ENCODE measurements at places on chromosomes 6 and 20.

DNA sequence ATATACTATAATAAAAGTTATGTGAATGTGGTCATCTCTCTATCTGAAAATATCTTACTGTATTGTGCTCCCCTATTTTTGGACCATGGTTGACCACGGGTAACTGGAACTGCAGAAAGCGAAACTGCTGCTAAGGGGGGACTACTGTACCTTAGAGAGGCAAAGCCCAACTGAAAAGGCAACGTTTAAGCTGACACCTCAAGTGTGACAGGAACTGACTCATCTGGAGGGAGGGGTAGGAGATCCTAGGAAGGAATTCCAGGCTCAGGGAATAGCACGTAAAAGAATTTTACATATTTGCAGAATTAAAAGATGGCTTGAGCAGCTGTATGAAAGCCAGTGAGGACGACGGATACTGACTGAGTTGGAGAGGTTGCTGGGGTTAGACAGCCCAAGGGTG lies 34.8 kb downstream of the ELOVL2 start:
- peak; percentile 40 for DNase-seq

GRCh38 chr6:156821707-156822106 lies 44.5 kb downstream of the ARID1B start:
- DNase-seq, result no peak

DNA sequence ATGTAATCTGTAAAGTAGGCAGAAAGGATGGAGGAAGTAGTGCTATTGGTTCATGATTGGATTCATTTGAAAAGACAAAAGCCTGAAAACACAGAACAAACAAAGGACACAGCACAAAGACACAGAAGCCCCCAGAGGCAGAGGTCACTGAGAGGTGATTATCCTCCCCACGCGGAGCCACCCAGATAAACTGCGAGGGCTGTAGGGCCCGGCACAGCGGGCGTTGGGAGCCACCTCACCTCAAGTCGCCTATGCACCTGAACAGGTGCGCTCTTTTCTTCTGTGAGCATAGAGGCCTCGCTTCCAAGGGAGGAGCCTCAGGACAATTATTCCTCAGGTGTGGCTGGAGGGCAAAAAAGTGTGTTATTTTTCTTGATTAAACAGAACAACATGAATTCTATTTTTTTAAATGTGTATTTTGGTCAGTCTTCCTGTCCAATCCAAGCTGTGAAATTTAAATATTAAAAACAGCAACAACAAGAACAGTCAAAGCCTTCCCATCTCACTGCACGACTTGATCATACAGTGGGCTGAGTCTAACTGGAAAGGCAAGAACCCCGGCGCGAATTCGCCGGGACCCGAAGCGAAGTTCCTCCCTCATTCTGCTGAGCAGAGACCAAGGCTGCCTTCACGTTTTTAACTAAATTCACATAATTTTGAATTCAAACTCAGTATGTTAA lies 205.3 kb downstream of the THBS2 start:
- no peak for DNase-seq

DNA sequence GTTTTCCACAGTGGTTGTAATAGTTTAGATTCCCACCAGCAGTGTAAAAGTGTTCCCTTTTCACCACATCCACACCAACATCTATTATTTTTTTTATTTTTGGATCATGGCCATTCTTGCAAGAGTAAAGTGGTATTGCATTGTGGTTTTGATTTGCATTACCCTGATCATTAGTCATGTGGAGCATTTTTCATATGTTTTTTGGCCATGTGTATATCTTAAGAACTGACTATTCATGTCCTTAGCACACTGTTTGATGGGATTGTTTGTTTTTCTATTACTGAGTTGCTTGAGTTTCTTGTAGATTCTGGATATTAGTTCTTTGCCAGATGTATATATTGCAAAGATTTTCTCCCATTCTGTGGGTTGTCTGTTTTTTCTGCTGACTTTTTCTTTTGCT lies 820.1 kb downstream of the TENT5A start:
- DNase-seq, result no peak

GRCh38 chr20:18138266-18138582 lies 561 bp downstream of the KAT14 start:
- peak; percentile 4 for DNase-seq

GRCh38 chr20:41003143-41003935 lies 25.3 kb upstream of the TOP1 start:
- peak; percentile 90 for DNase-seq

GRCh38 chr6:43060034-43060754 lies 763 bp downstream of the KLC4 start:
- no peak for DNase-seq

DNA sequence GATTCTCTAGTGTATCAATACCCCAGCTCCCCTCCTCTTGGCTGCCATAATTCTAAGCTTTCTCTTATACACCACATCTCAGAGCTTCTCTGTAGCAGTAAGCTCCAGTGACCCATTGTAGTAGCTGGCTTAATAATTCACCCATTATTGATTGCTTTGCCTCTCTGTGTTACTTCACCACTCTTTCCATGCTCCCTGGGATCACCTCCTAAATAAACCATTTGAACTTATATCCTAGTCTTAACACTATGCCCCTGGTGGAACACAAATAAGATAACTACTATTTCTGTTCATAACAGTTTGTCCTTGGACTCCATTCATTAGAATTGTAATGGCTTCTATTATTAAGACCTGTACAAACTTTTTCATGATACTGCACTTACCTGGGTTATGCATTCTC lies 758.9 kb downstream of the KIF16B start:
- no peak for DNase-seq

DNA sequence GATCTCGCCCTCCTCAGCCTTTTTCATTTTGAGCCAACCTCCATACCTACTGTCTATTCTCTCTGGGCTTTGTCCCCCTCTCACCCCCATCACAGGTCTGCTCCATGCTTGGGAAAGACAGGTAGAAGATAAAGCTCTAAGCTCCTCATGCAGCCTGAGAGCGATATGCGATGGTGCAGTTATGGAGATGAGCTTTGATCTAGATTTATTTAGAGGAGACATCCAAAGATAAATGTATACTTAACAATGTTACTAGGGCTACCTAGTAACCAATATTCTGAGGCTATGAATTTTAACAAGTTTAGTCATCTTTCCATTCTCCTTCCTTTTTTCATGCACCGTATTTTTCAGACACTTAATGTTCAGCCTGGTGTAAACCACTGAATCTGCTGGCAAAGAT lies 95.3 kb downstream of the TRDN start:
- no peak for DNase-seq

DNA sequence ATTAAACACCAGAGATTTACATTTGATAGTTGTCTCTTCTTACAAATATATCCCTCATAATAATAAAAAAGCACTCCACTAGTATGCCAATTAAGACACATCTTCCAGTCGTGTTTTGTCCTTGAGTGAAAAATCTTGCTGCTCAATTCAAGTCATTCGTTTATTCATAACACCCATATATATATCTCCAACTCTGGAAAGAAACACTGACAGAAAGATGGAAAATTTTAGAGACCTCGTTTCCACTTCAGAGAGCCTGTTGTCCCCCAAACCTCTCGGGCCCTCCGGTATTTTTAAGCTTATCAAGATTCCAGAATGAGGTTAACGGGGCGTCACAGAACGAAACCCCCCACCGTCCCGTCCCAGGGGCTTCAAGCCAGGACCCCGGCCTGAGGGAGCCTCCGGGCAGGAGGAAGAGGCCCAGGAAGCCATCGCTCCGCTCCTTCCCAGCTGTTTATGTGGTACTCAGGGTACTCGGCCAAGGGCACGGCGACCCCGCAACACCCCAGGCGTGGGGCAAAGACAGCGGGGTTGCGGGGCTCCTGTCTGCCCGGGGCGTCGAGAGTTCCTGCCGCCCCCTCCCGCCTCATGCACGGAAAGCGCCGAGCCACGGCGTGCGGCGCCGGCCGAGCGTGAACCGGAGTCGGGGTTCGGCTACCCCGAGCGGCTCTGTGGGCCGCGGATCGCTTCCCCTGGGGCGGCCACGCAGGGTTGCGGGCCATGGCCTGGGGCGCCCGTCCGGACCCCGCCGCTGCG lies 623 bp upstream of the SNX9 start:
- no peak for DNase-seq

Measured in kidney capillary endothelial cell (primary cell).